Activated CD4-positive, alpha-beta T cell treated with anti-CD3 and anti-CD28 coated beads, Interleukin-2, Interleukin-6, amounts not matched to agents 100 ng/mL and 50 ng/mL, durations not matched to agents 16 hours and 8 hours (primary cell): ENCODE measurements at places on chromosomes 1 and 21.
A peak's percentile ranks its signal among the peaks of the same experiment; 100 is the strongest.

DNA sequence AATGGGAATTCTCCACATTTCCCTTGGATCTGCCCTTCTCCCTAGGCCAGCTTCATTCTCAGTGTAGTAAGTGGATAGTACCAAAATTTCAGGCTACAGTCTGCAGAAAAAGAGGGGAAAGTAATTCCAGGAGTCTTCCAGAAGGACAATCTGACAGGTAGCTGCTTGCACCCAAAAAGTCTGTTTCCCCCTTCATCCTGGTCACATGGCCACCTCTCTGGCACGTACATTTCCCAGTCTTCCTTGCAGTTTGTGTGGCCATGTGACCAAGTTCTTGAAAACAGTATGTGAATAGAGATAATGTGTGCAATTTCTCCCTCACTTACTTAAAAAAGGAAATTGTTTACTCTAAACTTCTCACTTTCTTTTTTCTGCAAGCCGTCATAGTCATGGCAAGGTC lies 14.6 kb upstream of the FMO4 start:
- no peak for DNase-seq

- no peak for DNase-seq
Measured at GRCh38 chr1:239831577-239832355, 259.9 kb upstream of the FMN2 start.

GRCh38 chr1:156452907-156453306 lies 47.7 kb downstream of the MEF2D start:
- DNase-seq: peak; percentile 27

DNA sequence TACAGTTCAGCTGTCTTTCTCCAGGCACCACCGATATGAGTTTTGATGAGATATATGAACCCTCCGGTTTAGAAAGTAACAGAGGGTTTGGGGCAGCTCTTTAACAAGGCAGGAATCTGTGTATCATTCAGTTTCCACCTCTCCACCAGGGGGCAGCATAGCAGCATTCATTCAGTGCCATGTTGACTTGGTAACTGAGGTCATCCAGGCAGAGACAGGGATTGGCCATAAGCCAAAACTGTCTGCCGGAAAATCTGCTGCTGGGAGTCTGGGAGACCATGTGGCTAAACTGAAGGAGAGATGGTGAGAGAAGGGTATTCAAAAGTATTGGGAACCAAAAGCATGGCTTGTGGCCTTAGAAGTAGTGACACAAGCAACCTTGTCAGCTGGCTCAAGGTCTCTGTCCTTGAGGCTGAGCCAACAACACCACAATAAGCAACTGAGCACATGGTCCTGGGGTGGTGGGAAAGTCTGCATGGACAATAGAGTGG lies 98.5 kb downstream of the LMX1A start:
- DNase-seq: peak; percentile 73

DNA sequence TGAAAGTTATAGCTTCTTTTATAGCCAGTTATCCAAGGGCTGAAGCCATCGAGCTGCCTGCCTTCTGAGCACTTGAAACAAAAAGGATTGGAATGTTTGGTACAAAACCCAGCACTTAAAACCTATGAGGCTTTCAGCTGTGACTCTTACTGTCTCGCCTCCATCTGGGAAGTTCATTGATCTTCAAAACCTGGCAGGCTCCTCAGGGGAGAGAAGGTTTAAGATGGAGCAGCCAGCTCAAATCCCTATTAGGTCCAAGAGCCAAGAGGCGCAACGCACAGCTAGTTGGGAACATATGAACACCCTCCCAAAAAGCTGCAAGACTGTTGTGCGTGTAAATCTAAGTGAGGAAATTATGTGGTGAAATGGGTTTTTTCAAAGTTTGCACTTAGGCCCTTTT lies 33.4 kb downstream of the BACE2 start:
- DNase-seq: no peak

GRCh38 chr1:115363171-115363570 lies 25.1 kb upstream of the NGF start:
- DNase-seq: no peak

DNA sequence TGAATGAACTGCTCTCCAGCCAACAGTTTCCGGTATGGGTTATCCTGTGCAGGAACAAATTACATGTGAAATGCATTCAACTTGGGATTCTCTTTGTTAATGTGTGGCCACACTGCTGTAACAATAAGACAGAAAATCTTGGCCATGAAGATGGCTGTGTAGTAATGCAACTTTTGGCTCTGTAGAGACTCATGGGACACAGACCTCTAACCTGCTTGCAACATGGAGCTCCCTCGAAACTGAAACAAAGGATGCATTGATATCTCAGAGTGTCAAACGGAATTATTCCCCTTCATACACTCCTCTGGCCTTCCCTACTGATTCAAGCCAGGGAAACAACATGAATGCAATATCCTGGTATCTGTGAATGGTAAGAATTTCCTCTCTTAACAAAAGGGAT lies 559.3 kb upstream of the ZRANB2 start:
- no peak for DNase-seq

- peak; percentile 9 for DNase-seq
Measured at GRCh38 chr1:25501235-25502058, 42.0 kb upstream of the LDLRAP1 start.

GRCh38 chr1:100448366-100448765 lies 89.6 kb upstream of the GPR88 start:
- DNase-seq: no peak

DNA sequence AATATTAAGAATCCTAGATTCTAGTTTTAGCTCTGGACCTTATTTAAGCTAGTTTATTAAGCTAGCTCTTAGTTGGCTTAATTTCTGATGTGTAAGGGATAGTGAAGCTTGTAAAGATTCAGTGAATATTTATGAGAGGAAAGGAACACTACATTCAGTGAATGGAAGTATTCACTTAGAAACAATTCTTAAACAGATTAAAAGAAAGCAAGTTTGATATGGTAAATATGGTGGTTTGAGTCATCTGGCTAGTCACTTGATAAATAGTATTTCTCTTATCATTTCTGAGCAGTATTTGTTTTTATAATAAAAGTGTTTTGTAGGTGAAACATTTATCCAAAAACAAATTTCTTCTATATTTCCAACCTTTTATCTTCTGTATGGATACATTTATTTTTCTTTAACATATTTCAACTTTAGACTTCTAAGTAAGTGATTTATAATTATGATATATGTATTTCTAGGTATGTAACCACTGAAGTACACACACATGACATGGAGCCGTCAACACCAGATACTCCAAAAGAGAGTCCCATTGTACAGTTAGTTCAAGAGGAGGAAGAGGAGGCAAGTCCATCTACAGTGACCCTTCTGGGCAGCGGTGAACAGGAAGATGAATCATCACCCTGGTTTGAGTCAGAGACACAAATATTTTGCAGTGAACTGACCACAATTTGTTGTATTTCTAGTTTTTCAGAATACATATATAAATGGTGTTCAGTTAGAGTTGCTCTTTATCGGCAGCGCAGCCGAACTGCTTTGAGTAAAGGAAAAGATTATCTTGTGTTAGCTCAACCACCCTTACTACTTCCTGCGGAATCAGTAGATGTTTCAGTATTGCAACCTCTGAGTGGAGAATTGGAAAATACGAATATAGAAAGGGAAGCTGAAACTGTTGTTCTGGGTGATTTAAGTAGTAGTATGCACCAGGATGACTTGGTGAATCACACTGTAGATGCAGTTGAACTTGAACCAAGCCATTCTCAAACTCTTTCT lies 55.6 kb downstream of the SUCO start:
- peak; percentile 68 for DNase-seq

DNA sequence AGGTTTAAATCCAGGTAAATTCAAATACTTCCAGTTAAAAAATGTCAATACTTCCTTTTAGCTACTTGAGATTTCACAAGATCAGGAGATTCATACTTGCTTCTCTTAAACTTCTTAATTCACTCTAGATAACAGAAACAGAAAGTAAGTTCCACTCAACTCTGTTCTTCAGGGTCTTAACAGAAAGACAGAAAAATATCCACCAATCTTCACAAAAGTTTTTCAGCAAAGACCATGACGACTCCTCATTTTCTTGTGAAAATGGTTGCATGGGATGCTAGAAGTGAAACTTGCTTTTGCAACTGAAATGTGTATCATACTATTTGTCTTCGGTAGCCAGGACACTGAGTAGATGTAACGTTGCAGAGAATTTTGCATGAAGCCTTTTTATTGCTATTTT lies 12.3 kb upstream of the LRRC8C start:
- no peak for DNase-seq

DNA sequence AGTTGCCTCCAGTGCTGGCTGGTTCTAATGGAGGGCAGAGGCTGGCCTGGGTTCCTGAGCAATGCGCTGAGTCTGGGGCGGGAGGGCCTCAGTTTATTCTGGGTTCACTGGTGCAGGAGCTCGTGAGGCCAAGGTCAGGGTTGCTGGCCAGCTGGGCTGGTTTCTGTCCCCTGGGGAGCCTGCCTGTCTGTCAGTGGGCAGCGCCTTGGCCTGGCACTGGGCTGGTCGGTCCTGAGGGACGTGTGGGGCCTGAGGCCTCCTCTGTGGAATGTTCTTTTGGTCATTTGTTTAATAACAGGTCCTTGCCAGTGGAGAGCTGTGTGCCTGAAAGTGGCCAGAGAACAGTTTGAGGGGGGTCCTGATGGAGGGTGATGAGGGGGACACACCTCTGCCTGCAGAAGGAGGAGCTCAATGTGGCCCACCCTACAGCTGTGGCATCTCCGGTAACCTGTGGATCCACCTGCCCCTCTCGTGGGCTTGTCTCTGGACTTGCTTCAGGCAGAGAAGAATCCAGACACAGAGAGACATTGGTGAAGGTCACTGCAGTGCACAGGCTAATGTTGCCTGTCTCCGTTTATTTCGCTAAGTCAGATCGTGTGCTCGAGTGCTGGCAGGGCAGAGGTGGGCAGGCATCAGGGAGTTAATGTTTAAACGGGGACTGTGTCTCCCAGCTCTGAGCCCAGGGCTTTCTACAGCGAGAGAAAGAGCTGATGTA lies 34.6 kb downstream of the COQ8A start:
- DNase-seq: no peak

DNA sequence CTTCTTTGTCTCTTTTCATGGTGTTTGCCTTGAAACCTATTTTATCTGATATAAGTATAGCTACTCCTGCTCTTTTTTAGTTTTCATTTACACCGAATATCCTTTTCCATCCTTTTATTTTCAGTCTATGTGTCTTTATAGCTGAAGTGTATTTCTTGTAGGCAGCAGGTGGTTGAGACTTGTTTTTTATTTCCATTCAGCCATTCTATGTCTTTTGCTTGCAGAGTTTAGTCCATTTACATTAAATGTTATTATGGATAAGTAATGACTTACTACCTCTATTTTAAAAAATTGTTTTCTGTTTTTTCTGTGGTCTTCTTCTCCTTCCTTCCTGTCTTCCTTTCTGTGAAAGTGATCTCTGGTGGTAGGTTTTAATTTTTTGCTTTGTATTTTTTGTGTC lies 45.0 kb upstream of the CD55 start:
- DNase-seq: no peak

DNA sequence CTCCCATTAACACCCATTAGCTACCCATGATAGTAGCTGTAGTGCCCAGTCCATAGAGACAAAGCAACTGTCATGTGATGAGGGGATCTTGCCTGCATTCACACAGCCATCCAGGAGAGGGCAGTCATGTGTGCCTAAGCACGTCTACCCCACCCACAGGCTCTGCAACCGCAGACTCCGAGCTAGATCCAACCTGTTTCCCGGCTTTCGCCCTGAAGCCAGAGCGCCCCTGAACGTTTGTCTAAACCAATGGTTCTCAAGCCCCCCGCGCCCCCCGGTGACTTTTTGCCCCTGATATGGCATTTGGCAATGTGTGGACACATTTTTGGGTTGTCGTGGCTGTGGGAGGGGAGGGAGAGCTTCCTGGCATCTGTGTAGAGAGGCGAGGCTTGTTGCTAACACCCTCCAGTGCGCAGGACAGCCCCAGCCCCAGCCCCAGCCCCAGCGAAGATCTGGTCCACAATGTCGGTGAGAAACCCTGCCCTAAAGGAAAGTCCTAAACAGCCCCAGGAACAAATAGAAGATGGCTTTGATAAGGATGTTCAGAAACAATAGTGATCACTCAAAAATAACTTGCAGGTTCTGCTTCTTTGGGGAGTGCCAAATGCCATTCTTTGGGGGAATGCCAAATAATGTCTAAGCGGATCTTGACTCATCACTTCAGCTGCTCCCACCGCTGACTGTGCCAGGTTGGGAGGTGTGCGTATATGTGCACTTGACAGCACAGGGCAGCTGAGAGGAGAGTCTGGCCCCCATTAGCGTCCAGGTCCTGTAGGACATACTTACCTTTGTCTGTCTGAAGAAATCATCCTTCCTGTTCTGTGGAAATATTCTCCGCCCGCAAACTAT lies 34.5 kb downstream of the SLC44A3 start:
- DNase-seq: peak; percentile 83

- DNase-seq: peak; percentile 42
Measured at GRCh38 chr1:97791251-97791650, 129.6 kb downstream of the DPYD start.

DNA sequence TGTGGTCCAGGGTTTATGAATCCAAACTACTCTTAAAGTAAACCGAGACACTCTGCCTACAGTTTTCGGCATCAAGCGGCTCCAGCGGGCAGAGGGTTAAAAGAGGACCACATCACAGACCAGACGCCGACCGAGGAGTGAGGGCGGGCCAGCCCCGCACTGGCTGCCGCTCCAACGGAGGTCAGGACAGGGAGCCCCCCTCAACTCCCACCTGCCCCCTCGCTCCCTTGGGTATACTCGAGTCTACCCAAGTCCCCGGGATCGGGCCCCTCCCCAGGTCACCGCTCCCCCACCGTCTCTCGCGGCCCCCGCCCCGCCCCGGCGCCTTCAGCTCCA lies 312 bp downstream of the ARNT start:
- no peak for DNase-seq

GRCh38 chr1:111209622-111210021 lies 9.2 kb upstream of the DENND2D start:
- no peak for DNase-seq

- no peak for DNase-seq
Measured at GRCh38 chr1:51875291-51875772, 3.2 kb downstream of the NRDC start.

- DNase-seq: no peak
Measured at GRCh38 chr1:182056601-182057366, 4.7 kb downstream of the ZNF648 start.

GRCh38 chr1:151237678-151238466 lies 16.7 kb upstream of the PSMD4 start:
- no peak for DNase-seq

DNA sequence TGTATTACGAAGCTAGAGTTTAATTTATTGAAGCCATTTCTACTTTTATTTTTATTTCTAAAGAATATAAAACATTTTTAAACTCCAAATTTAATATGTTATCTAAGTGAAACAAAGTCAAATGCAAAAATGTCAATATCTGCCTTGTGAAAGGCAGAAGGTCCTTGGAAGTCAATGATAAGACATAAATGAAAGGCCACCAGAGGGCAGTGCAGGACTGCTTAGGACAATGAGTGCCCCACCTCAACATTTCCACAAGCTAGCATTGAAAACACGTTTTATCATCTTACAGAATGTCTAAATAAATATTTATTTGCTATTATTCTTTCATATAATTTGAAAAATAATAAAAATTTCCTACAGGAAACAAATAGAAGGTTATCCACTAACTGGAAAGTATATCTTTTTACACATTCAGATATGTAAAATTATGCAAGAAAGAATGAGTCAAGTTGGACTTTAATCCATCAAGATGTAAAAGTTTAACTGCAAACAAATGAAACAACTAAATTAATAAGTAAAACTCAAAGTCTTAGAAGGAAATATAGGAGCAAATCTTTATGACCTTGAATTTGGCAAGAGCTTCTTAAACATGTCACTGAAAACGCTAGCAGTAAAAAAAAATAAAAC lies 140.1 kb upstream of the FMN2 start:
- DNase-seq: peak; percentile 64

- no peak for DNase-seq
Measured at GRCh38 chr1:12508849-12509248, 109.2 kb downstream of the DHRS3 start.
